ENCODE measurements at places on chromosomes 3 and 15.

GRCh38 chr3:150384296-150385212 lies 23.5 kb upstream of the TSC22D2 start:
- DNase-seq, result no peak

- DNase-seq, result peak; percentile 34
These were observed 14.2 kb downstream of the CIB1 start for GRCh38 chr15:90219421-90220141.

DNA sequence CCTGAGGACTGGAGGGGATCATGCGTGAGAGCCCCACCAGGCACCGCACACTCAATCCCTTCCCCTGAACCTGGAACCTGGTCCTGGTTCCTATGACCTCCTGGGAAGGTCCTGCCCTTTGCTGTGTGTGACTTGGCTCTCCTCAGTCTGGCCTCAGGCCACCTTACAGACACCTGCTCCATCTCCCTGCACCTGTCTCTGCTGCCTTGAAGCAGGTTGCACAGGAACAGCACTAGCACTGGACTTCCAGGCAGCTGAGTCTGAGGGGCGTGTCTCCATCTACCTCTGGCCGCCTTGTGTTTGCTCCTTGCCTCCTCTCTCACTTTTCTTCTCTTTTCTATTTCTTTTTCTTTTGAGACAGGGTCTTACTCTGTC lies 15.4 kb downstream of the PSTPIP1 start:
- no peak for DNase-seq

- no peak for DNase-seq
These were observed 75.9 kb downstream of the FLNB start for GRCh38 chr3:58084166-58084565.

DNA sequence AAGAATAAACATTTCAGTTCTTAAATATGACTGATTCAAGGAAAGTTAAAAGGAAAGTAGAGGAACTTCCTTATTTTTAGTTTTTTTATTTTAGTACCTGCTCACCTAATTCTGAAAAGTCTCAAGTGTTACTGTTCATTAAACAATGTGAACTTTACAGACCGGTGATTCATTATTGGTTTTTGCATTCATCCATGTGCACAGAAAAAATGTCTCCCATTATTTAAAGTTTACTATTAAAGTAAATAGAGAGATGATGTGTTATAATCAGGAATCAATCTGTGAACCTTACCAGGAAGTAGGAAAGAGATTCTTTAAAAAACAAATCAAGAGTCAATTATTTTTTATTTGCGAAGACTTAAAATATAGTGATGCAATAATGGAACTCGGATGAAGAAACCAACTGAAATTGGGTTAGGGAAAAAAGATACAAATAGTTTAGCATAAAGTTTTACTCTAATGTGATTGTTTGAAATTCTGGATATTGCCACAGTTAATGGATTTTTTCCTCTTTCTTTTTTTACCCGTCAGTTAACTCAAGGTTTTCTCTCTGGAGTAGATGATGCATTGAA lies 119.4 kb upstream of the SAMMSON start:
- DNase-seq, result no peak

GRCh38 chr3:185335799-185336198 lies 27.1 kb upstream of the MAP3K13 start:
- no peak for DNase-seq

GRCh38 chr3:170813266-170813665 lies 56.7 kb downstream of the RPL22L1 start:
- no peak for DNase-seq

DNA sequence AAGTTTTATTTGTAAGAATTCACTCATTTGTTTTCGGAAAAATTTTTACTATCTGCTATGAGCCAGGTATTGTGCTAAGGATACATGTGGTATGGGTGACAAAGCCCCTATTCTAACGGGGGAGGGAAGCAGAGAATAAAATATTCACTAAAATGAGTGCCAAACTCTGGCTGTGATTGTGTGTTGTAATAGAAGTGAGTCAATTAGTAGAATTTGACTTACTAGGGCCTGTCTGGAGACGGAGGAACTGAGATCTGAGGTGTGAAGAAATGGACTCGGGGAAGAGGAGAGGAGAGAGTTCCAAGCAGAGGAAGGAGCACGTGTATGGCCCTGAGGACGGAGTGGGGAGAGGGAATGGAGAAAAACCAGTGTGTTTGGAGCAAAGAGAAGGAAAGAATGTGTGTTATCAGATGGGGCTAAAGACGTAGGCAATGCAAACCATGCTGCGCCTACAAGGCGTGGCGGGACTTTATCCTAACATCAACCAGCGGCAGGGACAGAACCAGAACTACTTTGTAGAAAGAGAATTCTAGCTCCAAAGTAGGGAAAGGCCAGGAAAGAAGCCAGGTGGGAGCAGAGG lies 89.1 kb downstream of the OSBPL10 start:
- DNase-seq, result no peak

GRCh38 chr15:70503073-70503745 lies 260.1 kb downstream of the UACA start:
- no peak for DNase-seq

DNA sequence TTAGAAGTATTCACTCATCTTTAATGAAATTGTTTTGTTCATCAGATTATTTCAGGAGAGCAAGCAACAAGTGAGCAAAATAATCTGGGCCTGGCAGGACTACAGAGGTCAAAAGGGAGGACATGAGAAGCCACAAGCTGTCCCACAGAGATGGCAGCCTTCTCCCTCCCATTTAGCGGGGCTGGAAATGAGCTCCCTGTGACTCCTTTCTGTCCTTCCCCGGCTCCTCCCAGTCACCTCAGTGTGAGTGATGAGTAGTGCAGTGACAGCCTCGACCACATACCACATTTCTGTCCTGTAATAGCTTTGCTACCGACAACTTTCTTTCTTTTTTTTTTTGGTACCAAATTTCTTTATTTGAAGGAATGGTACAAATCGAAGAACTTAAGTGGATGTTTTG lies 38.0 kb downstream of the RAB7A start:
- DNase-seq, result no peak

DNA sequence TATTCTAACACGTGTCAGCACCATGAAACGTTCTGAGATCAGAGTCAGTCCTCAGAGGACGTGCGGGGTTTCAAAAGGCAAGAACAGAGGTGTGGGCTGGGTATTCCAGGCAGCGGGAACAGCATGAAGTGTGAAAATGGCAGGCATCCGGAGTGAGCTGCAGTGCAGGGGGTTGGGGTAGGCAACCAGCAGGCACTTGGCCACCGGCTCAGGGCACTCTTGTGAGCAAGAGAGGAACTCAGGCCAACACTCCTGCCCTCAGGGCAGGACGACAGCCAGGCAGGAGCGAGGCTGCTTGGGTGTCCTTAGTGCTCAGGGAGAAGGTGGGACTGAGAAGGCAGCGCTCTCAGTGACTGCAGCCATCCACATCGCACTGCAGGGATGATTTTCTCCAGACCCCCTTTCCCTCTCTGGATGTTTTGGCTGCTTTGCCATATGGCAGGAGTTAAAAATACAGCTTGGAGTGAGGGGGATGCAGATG lies 151.1 kb downstream of the NUP210 start:
- DNase-seq, result no peak

- no peak for DNase-seq
These were observed 37.2 kb downstream of the SSUH2 start for GRCh38 chr3:8607234-8608040.

- no peak for DNase-seq
These were observed 30.2 kb downstream of the PPP2R3A start for GRCh38 chr3:135995766-135996165.

- DNase-seq, result no peak
These were observed 215.8 kb downstream of the AGBL1 start for GRCh38 chr15:86295511-86295910.

DNA sequence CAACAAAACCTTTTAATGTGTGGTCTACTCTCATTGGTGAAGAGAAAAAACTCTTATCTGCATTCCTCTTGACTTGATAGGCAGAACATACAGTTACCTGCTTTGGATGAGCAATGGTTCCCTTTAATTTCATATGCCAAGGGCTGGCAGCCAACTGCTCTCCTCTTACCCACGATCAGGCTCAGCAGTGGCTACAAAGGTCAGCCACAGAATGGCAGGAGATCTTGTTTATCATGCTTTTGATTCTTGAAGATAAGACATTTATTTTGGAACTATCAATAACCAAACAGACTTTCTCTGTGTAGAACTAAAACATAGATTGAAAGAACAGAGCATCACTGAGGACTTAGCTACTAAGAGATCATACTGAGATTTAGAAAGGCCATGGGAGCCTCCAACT lies 6.1 kb upstream of the IREB2 start:
- no peak for DNase-seq

- no peak for DNase-seq
These were observed 157.4 kb downstream of the CD47 start for GRCh38 chr3:107933450-107933849.

GRCh38 chr3:52488746-52489145 lies 6.4 kb upstream of the STAB1 start:
- DNase-seq, result no peak

- DNase-seq, result no peak
These were observed 10.6 kb upstream of the PRKCI start for GRCh38 chr3:170211668-170212067.

DNA sequence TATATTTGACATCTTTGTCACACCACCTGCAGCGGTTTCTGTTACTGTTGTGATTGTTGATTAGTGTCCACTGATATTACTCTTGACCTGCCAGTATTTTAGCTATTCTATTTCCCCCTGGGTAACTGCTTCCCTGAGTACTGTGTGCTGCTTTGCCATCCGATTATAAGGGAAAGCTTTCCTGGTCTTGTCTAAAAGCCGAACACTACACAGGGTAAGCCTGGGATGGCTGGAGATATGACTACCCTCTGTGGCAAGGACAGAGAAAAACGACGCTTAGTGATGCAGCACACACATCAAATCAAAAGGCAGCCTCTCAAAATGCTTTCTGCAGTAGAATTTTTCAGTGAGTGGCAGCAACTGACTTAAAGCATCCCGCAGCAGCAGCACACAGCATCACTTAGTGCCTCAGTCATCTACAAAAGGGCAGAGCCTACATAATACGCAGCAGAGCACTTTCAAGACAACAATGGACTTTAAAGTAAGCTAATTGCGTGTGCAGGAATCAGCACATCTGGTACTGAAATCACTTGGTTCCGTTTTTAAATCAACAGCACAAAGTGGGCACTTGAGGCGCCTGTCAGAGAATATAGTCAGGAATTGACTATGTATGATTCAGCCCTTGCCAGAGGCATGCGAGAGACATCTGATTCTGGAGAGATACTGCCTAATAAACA lies 656.3 kb upstream of the TGFBR2 start:
- DNase-seq, result no peak

- no peak for DNase-seq
These were observed 17.4 kb downstream of the APPL1 start for GRCh38 chr3:57244946-57245345.

DNA sequence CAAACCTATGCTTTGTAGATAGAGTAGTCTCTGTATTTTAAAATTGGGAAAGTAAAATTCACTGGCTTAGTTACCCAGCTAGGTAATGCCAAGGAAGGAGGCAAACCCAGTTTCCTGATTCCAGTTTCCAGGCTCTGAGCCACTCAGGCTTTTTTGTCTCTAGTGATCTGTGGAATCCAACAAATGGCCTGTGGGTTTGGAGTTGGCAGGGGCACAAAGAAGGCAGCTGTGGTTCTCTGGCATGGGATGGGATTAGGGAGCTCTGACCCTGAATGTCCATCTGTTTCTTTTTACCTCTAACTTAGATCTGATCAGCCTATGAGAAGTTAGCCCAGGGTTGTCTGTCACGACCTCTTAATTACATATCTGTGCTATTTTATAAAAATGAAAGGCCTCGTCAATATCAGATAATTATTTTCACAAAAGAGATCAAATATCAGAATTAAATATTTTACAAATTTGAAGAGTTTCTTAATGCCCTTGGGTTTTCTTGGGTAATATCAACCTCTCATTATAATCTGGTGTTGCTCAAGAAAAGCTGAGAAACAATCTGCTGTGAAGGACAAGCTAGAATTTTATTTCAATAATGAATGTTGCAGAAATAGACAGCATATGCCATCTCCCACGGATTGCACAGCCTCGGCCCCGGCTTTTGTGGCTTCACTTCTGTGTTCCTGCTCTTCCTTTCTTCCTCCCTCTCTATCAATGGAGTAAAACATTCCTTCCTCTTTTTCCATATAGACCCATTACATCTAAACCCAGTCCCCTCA lies 63.7 kb upstream of the DAZL start:
- DNase-seq, result no peak

- DNase-seq, result no peak
These were observed 62.2 kb upstream of the ALCAM start for GRCh38 chr3:105304487-105304886.

DNA sequence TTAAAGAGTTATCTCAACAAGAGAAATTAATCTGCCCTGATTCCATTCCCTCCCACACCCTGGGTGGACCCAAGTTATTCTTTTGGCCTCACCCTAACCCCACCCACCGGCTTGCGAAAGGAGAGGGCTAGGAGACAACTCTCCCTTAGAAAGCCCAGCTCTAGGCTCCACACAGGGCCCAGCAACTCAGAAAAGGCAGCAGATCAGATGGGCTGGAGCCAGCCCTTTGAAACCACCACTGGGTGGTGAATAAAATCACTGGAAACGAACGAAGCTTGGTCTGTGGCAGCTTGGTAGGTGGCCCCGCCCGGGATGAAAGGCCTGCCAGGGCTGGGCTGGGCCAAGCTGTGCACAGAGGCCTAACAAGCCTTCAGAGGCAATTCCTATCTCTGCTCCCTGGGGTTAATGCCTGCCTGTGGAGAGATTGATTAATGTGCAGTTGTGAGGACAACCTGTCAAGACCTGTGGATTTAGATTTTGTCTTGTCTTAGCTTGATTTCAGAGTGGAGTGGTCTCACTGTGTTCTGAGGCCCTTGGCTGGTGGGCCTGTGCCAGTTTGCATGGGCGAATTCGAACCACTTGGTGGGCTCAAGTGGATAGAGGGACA lies 38.8 kb downstream of the BHLHE40 start:
- DNase-seq, result no peak

- DNase-seq, result no peak
These were observed 169.1 kb upstream of the NSMCE3 start for GRCh38 chr15:29438703-29439055.

- no peak for DNase-seq
These were observed 138.4 kb upstream of the LRRC3B start for GRCh38 chr3:26484140-26484539.

GRCh38 chr15:90375071-90375470 lies 13.0 kb upstream of the IQGAP1 start:
- no peak for DNase-seq

DNA sequence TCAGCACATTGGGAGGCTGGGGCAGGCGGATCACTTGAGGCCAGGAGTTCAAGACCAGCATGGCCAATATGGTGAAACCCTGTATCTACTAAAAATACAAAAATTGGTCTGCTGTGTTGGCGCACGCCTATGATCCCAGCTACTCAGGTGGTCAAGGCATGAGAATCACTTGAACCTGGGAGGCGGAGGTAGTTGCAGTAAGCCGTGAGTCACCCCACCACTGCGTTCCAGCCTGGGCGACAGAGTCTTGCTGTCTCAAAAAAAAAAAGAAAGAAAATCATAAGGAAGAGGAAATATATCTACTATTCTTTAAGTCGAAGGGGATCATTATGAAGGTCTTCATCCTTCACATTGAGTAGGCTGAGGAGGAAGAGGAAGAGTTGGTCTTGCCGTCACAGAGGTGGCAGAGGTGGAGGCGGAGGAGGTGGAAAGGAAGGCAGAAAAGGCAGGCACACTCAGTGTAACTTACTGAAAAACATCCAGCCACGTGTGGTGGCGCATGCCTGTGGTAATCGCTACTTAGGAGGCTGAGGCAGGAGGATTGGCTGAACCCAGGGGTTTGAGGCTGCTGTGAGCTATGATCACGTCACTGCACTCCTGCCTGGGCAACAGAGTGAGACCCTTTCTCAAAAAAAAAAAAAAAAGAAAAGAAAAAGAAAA lies 14.2 kb downstream of the CSK start:
- no peak for DNase-seq

GRCh38 chr3:195101001-195101583 lies 169.9 kb downstream of the XXYLT1 start:
- no peak for DNase-seq
